SW 1271 (cell line): ENCODE measurements at places on chromosomes 3 and 15.

DNA sequence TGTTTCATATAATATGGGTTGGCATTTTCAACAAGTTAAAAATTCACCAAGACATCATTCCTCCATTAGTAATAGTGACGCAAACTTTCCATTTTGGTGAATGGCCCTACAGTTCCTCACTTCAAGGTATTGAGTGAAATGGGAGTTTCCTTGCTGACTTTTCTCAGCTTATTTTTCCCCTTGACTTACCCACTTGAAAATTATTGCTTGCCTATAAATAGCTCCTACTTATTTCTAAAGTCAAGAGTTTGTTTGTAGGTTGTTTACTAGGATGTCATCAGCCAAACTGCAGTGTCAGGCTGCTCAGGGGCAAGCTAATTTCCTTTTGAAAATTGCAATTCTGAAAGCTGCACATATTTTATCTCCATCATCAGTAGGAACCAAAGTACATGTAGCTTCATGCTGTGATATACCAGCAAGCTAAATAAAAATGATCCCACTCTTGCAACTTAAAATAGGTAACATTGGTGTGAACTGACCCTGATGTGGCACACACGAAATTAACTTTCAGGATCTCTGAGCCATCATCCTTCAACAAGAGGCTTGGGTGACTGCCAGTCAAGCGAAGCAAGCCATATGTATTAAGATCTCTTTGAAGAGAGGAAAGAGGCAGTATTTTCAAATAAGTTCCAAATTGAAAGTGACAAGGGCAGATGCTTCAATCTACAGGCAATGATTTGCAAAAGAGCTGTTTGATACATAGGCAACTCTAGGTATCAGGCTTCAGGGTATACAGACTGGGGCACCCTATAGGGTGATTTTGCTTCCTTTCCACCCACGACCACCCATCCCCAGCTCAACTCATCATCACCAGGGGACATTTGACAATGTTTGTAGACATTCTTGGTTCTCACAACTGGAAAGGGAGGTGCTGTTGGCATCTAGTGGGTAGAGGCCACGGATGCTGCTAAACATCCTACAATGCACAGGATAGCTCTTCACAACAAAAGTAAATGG, 66.8 kb upstream of the RASGRP1 start:
- no peak for DNase-seq

- DNase-seq: no peak
Observed at GRCh38 chr15:98484914-98485313, 163.4 kb upstream of the IGF1R start.

GRCh38 chr3:54668236-54668635, 259.6 kb downstream of the LRTM1 start:
- no peak for DNase-seq

- no peak for DNase-seq
Observed at GRCh38 chr3:123401836-123402530, 46.9 kb downstream of the ADCY5 start.

DNA sequence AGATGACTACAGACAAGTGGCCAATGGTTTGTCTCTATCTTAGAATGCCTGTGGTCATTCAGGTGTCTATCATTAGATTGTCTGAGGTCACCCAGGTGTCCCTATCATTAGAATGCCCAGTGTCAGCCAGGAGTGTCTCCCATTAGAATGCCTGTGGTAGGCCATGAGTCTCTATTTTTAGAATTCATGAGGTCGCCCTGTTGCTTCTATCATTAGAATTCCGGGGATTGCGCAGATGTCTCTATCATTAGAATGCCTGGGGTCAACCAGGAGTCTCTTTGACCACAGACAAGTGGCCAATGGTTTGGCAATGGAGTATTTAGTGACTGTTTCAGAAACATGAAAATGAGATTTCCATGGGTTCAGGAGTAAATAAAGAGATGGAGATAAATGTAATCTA, 7.6 kb downstream of the RTP2 start:
- no peak for DNase-seq
